ENCODE measurements at places on chromosomes 6 and 20.
A peak's percentile ranks its signal among the peaks of the same experiment; 100 is the strongest.

DNA sequence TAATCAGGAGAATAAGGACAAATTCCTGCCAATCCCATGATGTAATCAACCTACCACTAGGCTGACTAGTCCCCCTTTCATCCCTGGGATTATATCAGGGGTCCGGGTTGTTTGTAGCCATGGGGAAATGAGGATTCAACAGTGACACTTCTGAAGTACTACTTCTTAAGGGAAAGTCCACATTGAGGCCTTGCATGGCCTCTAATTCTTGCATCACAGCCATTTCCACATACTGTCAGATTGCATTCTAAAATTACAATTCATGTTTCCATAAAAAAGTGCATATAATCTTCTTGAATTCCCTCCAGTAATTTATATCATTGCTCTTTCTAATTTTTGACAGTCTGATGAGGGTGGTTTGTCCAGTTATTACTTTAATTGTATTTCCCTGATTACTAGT is 184.2 kb downstream of the PHF3 start:
- DNase-seq: no peak

DNA sequence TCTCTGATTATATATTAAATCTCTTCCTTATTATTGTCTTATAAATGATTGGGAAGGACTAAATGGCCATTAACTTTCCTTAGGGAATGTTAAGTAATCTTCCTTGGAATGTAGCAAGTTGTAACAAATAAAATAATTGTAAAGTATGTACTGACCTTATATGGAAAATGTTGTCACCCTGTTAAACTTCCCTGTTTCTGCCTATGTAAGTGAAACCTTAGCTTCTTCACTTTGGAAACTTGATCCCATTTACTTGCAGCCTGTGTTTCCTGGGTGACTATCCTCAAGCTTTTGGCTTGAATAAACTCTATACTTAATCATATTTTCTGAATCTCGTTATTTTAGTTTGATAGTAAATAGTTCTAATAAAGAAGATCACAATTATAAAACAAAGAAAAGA is 519.5 kb upstream of the PTCHD4 start:
- no peak for DNase-seq

DNA sequence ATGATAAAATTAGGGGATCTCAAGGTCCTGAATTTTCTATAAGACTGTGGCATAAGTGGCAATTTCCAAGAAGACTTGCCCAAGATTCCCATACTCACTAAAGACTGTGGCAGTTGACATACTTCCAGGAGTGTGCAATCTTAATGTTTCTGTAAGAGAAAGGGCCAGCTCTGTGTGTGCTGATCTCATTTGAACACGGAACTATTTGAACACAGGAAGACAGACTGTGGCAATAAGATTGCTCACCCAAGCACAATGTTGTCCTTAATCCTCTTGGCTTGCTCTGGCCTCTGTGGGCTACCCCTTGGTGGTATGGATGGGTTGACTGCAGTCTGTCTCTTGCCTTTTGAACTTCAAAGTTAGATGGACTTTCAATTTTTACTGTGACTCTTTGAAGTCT is 151.4 kb downstream of the PHF3 start:
- no peak for DNase-seq

GRCh38 chr6:28377879-28378278 is 21.7 kb downstream of the ZSCAN12 start:
- no peak for DNase-seq

- DNase-seq: no peak
These were observed 168.1 kb upstream of the HDDC2 start for GRCh38 chr6:125469915-125470314.

DNA sequence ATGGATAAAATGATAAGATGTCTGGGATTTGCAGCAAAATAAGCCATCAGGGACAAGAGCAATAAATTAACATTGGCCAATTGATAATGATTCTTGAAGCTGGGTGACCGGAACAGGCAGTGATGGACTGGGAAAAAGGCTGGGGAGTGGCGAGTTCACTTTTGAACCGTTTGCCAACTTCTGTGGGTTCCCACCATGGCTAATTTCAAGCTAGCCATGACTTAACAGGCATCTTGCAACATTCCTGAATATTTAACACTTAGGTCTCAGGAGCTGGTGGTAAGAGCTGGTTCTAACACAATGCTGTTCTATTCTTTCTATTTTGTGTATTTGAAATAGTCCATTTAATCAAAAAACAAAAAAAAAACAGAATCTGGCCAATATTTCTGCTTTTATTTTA is 37.6 kb upstream of the CD83 start:
- no peak for DNase-seq

DNA sequence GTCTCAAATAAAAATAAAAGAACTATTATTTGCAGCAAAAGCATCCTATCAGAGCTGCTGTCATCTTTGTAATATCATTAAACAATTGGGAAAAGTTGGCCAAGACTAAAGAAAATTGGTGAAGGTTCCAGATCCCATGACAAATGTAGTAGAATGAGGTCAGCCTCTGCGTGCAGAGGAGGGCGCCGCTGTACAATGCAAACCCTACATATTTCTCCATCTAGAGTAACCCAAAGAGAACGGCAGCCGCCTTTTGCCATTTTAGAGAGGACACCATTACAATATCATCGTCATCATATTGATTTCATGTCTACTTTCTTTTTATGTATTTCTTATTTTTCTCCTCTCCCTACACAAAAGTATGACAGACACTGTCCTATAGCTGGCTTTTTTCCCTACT is 59.5 kb downstream of the ZMYND8 start:
- DNase-seq: no peak

DNA sequence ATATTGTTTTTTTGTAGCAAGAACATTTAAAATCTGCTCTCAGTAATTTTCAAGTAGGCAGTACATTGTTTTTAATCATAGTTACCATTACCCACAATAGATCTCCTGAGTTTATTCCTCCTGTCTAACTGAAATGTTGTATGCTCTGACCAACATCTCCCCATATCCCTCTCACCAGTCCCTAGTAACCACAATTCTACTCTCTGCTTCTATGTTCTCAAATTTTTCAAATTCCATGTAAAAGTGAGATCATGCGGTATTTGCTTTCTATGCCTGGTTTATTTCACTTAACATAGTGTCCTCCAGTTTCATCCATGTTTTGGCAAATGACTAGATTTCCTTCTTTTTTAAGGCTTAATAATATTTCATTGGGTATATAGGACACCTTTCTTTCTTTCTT is 300.5 kb downstream of the KCNQ5 start:
- DNase-seq: no peak

- DNase-seq: peak; percentile 15
These were observed 88.6 kb upstream of the SLC35F1 start for GRCh38 chr6:117818449-117818848.

DNA sequence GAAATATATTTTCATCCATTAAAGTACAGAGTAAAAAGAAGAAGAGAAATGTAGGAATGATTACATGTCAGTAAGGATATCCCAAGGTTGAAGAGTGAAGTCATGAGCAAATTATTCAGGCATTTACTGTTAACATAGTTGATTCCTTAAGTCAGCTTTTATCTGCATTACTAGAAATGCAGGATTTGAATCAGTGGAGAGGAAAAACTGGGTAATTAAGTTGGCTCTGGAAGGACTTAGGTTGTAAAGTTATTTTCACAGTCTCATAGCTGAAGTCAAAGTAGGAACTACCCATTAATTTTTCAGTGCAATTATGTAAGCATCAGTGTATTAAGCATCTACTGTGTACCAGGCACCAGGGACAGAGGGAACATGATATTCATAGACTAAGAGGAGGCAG is 7.8 kb downstream of the NAA20 start:
- no peak for DNase-seq

GRCh38 chr6:51892339-51892738 is 195.1 kb downstream of the PKHD1 start:
- DNase-seq: no peak

DNA sequence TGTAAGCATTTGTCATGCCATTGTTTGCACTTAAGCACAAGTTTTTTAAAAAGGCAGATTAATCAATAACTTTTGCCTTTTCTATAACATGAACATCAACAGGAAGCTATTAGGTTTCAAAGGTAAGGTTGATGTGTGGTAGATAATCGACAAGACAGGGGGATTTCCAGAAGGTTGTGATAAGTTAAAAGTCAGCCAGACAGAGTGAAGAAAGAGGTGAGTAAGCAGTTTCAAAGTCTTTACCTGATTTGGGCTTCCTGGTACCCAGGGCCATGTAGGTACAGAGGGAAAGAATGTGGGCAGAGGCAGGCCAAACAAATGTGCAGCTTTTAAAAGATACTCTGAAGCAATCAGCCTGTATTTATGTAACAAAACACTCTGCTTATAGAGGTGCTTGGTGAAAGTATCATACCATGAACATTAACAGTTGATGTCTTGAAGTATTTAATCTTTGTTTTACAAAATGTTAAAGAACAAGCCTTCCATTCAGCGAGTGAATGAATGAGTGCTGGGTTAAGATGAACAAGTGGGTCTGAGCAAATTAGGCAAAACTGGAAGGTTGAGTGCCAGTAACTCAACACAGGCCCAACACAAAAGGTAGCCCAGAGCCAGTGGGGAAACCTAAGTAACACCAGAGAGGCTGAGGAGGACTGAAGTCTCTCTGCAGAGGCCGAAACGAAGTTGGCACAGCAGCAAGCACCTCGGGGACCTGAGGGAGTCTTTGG is 60.2 kb downstream of the LRRC1 start:
- peak; percentile 23 for DNase-seq

DNA sequence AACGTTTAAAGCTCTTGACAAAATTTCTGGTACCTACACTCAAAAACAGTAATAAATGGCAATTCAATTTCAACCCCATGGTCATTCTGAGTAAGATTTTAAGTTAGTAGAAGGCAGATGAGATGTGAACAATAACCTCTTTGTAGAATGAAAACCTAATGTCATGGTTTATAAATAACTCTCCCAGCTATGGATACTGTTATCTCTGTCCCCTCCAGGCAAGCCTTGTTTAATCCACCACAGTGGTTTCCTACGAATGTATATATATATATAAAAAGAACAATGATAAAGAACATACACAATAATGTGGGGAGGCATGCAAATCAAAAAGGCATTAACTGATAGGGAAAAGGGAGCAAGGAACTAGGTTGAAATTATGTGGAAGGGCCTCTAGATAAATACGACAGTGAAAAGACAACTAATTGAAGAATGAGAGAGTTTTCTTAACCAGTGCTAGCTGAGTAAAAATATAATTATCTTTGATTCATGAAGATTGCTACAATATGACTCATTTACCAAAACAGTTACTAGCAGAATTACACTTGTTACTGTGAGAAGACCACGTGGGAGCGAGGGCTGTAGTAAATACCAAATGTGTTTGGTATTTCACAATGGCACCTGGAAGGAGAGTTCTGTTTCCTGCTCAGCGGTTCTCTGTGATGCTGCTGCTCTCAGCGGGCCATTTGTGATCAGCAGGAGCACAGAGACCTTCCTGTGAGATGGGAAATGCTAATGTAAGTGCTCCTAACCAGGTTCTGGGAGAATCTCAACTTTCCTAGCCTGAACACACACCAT is 173.7 kb downstream of the MBOAT1 start:
- DNase-seq: peak; percentile 30

DNA sequence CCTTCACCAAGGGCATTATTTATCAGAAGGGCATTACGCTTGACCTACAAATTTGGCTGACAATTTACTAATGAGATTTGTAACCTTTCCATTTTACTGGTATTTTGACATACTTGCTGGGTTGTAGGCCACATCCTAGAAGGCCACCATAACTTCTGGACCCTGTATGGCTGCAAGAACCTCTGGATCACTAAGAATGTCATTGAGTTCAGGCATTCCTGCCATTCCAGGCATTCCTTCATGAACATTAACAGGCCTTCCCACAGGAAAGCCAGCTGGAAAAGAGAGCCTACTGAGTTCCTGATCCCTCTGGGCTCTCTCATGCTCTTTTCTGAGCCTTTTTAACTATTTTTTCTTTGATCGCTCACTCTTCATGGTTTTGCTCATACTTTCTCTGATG is 28.4 kb upstream of the SLC35A1 start:
- no peak for DNase-seq

DNA sequence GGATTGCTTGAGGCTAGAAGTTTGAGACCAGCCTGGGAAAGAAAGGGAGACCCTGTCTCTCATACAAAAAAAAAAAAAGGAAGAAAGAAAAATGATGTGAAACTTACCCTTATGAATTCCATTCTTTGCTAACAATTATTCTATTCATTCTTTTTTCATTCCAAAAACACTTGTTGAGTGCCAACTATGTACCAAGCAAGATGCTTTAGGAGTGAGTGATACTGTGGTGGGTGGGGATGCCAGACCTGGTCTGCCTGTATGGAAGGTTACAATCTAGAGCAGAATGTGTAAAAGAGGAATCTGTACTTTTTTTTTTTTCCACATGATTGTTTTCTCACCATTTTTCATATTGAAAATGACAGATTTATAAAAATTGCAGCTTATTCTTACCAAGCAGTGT is 73.8 kb upstream of the TULP1 start:
- no peak for DNase-seq

GRCh38 chr20:48247961-48248360 is 462.7 kb upstream of the SULF2 start:
- no peak for DNase-seq

GRCh38 chr20:41133709-41134361 is 3.5 kb upstream of the PLCG1 start:
- DNase-seq: peak; percentile 59

GRCh38 chr6:70225055-70225454 is 77.8 kb downstream of the COL9A1 start:
- no peak for DNase-seq

DNA sequence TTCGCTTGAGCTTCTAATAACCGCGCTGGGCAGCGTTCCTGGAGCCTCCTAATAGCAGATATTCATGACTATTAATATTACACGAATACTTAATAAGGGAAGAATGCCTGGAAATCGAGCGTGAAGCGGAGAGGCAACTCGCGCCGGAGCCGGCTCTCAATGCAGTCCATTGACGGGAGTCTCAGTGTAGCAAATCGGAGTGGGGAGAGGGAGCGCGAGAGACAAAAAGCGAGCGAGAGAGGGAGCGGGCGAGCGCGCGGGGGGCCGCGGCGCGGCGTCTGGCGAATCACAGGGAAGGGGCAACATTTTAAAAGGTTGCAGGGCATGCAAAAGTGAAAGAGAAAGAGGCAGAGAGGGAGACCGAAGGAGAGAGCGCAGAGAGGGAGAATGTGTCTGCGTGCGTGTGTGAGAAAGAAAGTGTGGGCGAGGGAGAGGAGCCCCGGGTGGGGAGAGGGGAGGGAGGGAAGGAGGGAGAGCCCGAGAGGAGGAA is 2.9 kb downstream of the TFAP2A start:
- peak; percentile 41 for DNase-seq

- DNase-seq: peak; percentile 56
These were observed 7.5 kb downstream of the BCAS1 start for GRCh38 chr20:54062812-54063280.

DNA sequence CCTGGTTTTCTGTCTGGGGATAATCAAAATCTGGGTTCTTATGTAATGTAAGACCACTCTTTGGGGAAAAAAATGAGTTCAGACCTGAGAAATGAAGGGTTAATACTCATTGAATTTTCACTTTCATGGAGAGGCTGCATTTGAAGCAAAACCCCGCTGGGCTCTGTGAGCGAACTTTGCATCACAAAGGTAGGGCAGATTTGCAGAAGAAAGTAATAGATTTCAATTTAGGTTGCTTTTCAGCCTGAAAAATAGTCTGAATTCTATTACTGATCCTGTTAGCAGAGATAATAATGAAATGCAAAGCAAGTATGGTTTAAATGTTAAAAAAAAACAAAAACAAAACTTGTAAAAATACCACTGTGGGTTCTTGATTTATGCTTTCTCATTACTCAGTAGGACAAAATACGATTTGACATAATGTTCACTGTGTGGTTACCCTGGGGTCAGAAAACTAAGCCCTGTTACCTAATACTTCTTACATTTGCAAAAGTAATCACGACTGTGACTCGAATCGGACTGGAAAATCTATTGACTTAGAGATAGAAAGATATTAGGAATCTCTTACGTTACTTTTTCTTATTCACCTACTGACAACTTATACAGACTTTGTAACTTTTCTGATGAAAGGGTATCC is 72.2 kb downstream of the UST start:
- DNase-seq: no peak

All from activated CD4-positive, alpha-beta T cell treated with anti-CD3 and anti-CD28 coated beads, Interleukin-2, Interleukin-6, amounts not matched to agents 100 ng/mL and 50 ng/mL, durations not matched to agents 16 hours and 8 hours (primary cell).